Activated CD8-positive, alpha-beta memory T cell treated with anti-CD3 and anti-CD28 coated beads, Interleukin-2, amount 10 ng/mL, durations not matched to agents 7 days and 5 days (primary cell): ENCODE measurements at places on chromosomes 13 and 19. TPM values are rescaled to one million over a fixed set of nuclear protein-coding genes. Genes with fewer than 3 reads are reported as not detected.
A peak's percentile ranks its signal among the peaks of the same experiment; 100 is the strongest.

The NCR1 gene
- 2.5 TPM for total RNA-seq

The TDRD3 gene
- total RNA-seq: 25.0 TPM

The ZNF77 gene
- total RNA-seq: 4.9 TPM

The SLC17A7 gene
- 0.55 TPM for total RNA-seq

DNA sequence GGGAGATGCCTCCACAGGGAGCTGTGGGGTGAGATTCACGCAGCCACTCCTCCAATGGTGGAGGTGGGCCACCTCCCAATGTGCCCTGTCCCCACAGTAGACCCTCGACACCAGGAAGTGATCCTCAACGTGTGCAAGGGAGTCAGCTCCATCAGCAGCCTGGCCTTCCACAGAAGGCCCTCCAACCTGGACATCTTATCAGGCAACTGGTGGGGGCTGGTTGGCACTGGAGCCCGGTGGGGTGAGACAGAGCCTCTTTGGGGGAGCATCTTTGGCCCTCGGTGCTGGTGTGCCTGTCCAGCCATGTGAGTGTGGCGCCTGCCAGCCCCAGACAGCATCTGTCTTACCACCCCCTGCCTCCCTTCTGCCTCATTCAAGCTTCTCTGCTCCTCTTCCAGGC lies 19.7 kb upstream of the RNF17 start:
- no peak for DNase-seq
- H3K27me3 ChIP-seq: peaks cover 58% of the 10 kb centered on the region
- no peak overlapping the region for H3K27ac ChIP-seq
- H3K4me3 ChIP-seq: no peak overlapping the region
- peaks cover 21% of the 10 kb centered on the region for H3K4me1 ChIP-seq

DNA sequence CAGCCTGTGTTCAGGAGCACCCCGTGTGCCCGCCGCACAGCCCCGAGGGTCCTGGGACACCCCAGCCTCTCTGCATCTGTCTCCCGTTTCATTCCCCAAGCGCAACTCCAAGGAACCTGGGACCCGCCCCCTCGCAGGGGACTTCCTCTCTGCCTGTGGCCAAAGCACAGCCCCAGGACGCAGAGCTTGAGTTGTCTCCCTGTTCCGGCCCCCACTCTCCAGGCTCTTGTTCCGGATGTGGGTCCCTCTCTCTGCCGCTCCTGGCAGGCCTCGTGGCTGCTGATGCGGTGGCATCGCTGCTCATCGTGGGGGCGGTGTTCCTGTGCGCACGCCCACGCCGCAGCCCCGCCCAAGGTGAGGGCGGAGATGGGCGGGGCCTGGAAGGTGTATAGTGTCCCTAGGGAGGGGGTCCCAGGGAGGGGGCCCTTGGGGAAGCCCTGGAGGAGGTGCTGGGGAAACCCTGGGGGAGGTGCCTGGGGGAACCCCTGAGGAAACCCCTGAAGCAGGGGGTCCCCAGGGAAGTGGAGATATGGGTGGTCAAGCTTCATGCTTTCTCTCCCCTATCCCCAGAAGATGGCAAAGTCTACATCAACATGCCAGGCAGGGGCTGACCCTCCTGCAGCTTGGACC lies 1.3 kb downstream of the HCST start:
- peak overlapping the region; percentile 97 for H3K27ac ChIP-seq
- H3K36me3 ChIP-seq: peaks cover 8% of the 10 kb centered on the region
- peak; percentile 98 for DNase-seq
- peaks cover 38% of the 10 kb centered on the region for H3K4me1 ChIP-seq
- H3K27me3 ChIP-seq: no peaks in the 10 kb centered on the region
- peak overlapping the region; percentile 78 for H3K4me3 ChIP-seq

- H3K27ac ChIP-seq: no peak overlapping the region
- no peaks in the 10 kb centered on the region for H3K36me3 ChIP-seq
- peaks cover 13% of the 10 kb centered on the region for H3K27me3 ChIP-seq
- DNase-seq: no peak
- H3K4me1 ChIP-seq: no peaks in the 10 kb centered on the region
These were observed 139.2 kb downstream of the RXFP2 start for GRCh38 chr13:31878495-31878894.

DNA sequence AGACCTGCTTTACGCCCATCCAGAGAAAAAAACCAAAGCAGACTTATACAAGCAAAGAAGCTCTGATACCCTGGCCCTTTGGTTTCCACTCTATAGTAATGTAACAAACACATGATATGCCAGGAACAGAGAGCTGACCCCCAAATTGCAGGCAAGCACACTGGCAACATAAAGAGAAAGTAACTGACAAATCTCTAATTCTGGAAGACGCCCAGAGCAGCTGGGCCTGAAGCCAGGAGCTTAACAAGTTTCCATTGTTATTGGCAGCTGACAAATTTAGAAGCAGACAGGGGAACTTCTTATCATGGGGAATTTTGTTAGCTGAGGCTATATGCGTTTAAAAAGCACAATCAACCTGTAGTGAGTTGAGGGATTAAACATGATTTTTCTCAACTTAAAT lies 158.0 kb downstream of the DLEU7 start:
- DNase-seq: no peak
- no peak overlapping the region for H3K27ac ChIP-seq
- peaks cover 25% of the 10 kb centered on the region for H3K4me1 ChIP-seq

DNA sequence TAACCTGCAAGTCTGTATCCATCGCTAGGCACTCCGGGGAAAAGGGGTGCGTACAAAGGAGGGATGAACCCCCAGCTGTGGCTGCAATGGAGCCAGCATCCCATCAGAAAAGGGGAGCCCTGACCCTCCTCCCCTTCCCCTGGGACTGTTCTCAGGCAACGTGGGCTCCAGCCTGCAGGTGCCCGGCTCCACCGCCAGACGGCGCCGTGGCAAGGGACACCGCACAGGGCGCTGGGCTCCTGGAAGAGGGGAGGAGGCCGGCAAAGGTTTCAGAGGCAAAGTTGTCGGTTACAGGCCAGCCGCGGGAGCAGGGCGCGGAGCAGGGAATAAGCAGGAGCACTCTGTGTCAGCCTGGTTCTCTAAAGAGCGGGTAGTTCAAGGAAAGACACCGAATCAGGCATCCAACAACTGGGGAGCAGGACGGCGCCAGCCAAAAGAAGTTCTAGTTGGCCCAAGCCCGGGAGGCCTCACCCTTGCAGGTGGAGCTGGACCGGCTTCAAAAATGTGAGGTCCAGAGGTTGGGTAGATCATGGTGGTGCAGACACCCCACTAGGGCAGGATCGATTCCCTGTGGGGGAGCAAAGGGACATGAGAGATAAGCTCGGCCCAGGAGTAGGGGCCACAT lies 53.0 kb upstream of the ATP12A start:
- H3K27ac ChIP-seq: peak overlapping the region; percentile 64
- DNase-seq: no peak
- H3K27me3 ChIP-seq: no peaks in the 10 kb centered on the region
- peaks cover 3% of the 10 kb centered on the region for H3K36me3 ChIP-seq

DNA sequence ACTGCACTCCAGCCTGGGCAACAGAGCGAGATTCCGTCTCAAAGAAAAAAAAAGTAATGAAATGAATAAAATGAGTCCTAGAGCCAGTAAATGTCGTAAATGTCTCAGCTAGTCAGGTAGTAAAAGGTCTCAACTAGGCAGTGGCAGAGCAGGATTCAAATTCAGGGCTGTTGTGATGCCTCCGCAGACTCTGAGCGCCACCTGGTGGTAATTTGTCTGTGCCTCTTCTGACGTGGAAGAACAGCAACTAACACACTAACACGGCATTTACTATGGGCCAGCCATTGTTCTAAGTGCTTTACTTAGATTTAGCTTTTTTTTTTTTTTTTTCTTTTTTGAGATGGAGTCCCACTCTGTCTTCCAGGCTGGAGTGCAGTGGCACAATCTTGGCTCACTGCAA lies 30.2 kb downstream of the CYP2F1 start:
- peak; percentile 92 for DNase-seq
- H3K36me3 ChIP-seq: no peaks in the 10 kb centered on the region
- no peaks in the 10 kb centered on the region for H3K4me1 ChIP-seq

DNA sequence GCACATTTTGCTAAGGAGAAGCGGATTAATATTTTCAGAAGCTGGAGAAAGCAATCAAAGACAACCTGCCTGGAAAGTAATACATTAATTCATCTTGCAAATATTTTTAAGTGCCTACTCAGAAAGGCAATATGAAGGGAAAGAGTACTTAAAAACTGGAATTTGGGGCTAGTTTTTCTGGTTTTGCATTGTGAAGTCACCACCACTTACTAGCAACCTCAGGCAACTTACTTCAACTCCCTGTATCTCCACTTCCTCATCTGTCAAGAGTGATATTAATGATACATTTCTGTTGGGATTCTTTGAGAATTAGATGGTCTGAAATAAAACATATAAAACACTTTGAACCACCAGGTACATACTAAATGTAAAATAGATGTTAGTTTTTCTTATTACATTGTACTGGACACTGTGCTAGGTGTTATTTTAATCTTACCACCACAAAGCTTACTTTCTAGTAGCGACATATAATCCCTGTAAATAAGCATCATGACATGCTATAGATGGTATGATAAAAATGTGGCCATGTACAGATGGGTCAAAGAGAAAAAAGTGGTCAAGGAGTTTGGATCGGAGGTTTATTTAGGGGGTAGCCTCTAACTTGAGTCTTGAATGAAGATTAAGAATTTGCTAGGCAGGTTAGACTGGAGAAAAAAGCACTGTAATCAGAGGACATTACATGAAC lies 101.2 kb downstream of the SPRY2 start:
- DNase-seq: no peak
- H3K4me3 ChIP-seq: no peak overlapping the region
- no peaks in the 10 kb centered on the region for H3K4me1 ChIP-seq
- H3K27me3 ChIP-seq: no peaks in the 10 kb centered on the region
- no peaks in the 10 kb centered on the region for H3K36me3 ChIP-seq

DNA sequence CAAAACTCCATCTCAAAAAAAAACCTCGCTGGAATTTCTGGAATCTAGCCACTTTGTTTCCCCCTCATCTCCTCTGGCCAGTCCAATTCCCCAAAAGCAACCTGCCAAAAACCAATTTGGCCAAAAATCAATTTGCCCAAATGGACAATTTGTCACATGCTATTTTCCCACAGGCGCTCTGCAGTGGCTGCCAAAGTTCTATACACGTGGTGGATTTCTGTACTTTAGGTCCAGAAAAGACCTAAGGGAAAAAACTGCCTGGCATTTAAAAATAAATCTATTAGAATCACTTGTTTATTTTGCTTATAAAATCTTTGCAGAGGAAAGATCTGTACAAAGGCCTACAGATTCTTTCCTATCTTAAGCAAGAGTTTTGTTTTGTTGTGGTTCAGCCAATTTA lies 79.4 kb downstream of the MAP4K1 start:
- peaks cover 32% of the 10 kb centered on the region for H3K36me3 ChIP-seq
- H3K4me3 ChIP-seq: peak overlapping the region; percentile 15
- peaks cover 29% of the 10 kb centered on the region for H3K4me1 ChIP-seq
- H3K27ac ChIP-seq: peak overlapping the region; percentile 94

DNA sequence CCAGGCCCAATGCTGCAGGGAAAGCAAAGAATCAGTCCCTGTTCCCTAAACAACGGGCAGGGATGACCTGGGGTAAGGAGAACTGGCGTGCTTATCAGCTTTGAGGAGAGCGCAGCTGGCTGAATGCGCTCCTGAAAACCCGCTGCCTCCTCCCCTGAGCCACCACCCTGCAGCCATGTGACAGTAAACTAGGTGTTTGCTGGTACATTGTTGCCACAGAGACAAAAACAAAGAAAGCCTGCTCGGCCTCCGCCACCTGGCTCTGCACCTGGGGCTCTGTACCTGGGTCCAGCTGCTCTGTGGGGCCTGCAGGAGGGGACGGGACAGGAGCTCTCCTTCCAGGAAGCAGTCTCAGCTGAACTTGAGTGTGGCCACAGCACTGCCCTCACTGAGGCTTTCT lies 21.8 kb downstream of the MCF2L start:
- H3K27me3 ChIP-seq: no peaks in the 10 kb centered on the region
- no peaks in the 10 kb centered on the region for H3K36me3 ChIP-seq
- H3K27ac ChIP-seq: no peak overlapping the region
- H3K4me3 ChIP-seq: no peak overlapping the region
- H3K4me1 ChIP-seq: no peaks in the 10 kb centered on the region

GRCh38 chr13:79735228-79735627 lies 254.3 kb downstream of the NDFIP2 start:
- H3K27ac ChIP-seq: no peak overlapping the region
- H3K27me3 ChIP-seq: no peaks in the 10 kb centered on the region

GRCh38 chr13:23042181-23042580 lies 138.6 kb upstream of the SGCG start:
- H3K27me3 ChIP-seq: peaks cover 2% of the 10 kb centered on the region
- H3K27ac ChIP-seq: no peak overlapping the region
- DNase-seq: no peak
- H3K36me3 ChIP-seq: no peaks in the 10 kb centered on the region

GRCh38 chr19:16571283-16571682 lies 932 bp downstream of the SLC35E1 start:
- DNase-seq: no peak
- H3K27ac ChIP-seq: peak overlapping the region; percentile 89
- H3K36me3 ChIP-seq: peaks cover 34% of the 10 kb centered on the region
- H3K4me3 ChIP-seq: peak overlapping the region; percentile 94

DNA sequence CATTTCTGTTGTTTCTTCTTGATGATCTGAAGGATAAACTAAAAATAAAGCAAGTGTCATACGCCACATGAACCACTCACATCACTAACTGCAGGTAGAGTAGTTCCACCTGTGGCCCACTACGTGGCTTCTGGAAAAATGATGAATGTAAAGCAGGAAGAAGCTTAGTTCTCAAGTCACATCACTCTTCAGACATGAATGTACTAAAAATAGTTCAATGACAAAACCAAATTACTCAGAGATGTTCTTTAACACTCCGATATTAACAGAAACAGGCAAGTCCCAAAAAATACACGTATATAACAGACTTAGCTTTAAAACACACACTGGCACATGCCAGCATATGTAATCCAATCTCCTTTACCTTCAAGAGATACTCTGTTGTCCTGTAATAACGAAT lies 21.6 kb downstream of the RAB20 start:
- no peak for DNase-seq
- H3K27ac ChIP-seq: no peak overlapping the region
- no peaks in the 10 kb centered on the region for H3K27me3 ChIP-seq
- peaks cover 2% of the 10 kb centered on the region for H3K36me3 ChIP-seq
- no peak overlapping the region for H3K4me3 ChIP-seq

DNA sequence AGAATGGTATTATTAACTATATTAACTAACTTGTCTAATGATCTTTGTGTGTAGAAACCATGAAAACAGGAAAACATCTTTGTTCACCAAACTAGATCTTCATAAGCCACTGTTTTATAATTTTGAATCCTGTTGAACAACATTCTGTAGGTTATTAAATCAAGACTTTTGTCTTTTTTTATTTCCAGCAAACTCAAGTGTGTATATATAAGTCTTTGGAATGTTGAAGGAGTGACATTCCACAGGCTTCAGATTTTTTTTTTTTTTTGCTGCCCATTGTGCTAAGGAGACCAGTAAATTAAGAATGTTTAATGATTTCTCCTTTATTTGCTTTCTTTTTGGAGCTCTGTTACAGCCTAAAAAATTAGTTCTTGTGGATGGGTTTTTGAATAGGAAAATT lies 89.6 kb downstream of the LMO7 start:
- H3K4me1 ChIP-seq: no peaks in the 10 kb centered on the region
- H3K4me3 ChIP-seq: no peak overlapping the region
- no peak overlapping the region for H3K27ac ChIP-seq
